Activated CD4-positive, CD25-positive, alpha-beta regulatory T cell treated with anti-CD3 and anti-CD28 coated beads, Interleukin-2, amount 50 U/mL, for 16 hours (primary cell): ENCODE measurements at places on chromosomes 12 and 14.

GRCh38 chr14:87851190-87851589 lies 141.8 kb downstream of the GALC start:
- DNase-seq, result no peak

DNA sequence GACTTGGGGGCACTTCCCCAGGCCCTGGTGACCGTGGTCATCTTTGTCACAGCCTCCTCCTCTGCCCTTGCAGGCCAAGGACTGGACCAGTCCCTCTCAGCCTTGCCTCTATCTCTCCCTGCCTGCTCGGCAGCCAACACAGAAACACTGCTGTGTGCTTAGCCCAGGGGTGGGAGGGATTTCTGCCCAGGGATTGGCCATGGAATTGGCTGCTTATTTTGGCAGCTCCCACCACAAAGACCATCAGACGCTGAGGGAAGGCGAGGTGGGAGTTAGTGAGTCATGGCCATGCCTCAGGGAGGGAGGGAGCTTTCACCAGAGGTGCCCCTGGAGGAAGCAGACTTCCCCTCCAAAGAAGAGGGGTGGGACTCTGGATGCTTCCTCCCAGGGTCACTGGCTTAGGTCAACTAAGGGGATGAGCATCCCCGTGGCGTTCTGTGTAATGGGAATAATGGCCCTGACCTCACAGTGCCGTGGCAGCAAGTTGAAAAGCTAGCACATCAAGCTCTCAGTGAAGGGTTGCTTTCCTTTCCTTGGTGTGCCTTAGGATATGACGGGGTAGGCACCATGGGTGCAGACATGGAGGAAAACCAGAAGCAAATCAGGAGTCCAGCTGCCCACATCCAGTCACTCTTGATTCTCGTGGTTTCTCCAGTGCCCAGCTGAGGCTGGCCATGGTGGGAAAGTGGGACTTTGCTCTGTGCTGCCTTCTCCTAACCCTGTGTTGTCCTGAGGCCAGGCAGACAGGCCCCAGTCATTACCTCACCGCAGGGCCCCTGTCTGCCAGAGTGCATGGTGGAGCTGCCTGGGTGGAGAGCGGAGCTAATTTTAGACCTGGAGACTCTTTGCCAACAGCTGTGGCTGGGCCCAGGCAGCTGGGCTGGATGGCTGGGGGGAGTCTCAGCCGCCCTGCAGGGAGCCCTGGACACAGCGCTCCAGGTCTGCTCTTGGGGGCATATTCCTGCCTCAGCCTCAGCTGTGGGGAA lies 21.4 kb downstream of the B4GALNT3 start:
- no peak for DNase-seq

DNA sequence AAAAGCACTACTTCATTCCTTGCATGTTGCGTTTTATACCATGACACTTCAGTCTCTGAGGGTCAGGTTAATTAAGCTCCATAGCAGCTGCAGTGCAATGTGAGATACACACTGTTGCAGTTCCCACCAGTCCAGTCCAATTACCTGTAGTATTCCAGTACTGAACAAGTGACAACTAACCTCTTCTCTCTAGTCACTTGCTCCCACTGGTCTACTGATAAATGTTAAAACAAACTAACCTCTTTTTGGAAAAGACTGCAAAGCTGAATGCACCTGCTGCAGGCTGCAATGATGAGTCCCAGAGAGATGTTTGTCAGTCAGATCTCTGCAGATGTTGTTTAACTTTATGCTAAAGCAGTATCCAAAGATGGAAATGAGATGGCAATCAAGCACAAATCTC lies 7.9 kb downstream of the NOVA1 start:
- no peak for DNase-seq

GRCh38 chr12:1920971-1921370 lies 2.5 kb upstream of the CACNA2D4 start:
- no peak for DNase-seq

GRCh38 chr12:112836736-112837628 lies 45.4 kb downstream of the RPH3A start:
- DNase-seq, result no peak

GRCh38 chr12:66449531-66449930 lies 147.2 kb downstream of the HELB start:
- DNase-seq, result no peak

- DNase-seq, result no peak
Measured at GRCh38 chr12:53941187-53941586, 2.6 kb downstream of the HOXC13 start.

- DNase-seq, result no peak
Measured at GRCh38 chr14:53626761-53627160, 329.9 kb downstream of the BMP4 start.

- peak; percentile 37 for DNase-seq
Measured at GRCh38 chr12:31959701-31960391, 631 bp downstream of the RESF1 start.

DNA sequence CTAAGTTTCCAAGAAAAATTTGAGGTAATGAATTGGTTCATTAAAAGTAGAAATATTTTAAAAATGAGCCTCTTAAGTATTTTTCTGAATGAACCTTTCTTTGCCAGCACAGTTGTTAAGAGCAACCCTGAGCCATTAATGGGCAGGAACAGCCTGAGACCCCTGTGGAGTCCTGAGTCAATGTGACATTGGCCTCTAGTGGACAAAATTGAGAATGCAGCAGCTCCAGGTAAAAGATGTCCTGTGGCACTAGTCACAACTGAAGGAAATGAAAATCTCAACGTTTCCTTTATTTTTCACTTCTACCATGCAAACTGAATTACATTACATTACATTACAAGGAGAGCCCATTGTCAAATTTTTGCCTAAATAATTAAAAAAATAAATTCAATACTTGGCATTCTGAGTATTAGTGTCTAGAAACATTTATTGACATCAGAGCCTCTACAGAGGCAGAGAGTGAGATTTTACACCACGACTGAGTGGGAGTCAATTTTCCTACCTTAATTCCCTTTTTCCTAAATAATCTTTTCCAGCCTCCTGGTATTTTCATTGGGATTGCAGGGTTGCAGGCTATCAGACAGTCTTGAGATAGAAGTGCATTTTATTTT lies 135.7 kb downstream of the PPM1H start:
- peak; percentile 25 for DNase-seq

- DNase-seq, result no peak
Measured at GRCh38 chr12:130513556-130513955, 175.9 kb downstream of the PIWIL1 start.

GRCh38 chr12:107238296-107238695 lies 144.9 kb upstream of the CRY1 start:
- DNase-seq, result no peak
